AG09309 (cell line): ENCODE measurements at places on chromosomes 4 and X.

- no peak for DNase-seq
Observed at GRCh38 chrX:121851033-121851432, 803.6 kb downstream of the GLUD2 start.

- peak; percentile 46 for DNase-seq
Observed at GRCh38 chr4:187908079-187908561, 87.5 kb upstream of the ZFP42 start.

- DNase-seq = peak; percentile 14
Observed at GRCh38 chr4:127997534-127998388, 32.6 kb downstream of the ABHD18 start.

DNA sequence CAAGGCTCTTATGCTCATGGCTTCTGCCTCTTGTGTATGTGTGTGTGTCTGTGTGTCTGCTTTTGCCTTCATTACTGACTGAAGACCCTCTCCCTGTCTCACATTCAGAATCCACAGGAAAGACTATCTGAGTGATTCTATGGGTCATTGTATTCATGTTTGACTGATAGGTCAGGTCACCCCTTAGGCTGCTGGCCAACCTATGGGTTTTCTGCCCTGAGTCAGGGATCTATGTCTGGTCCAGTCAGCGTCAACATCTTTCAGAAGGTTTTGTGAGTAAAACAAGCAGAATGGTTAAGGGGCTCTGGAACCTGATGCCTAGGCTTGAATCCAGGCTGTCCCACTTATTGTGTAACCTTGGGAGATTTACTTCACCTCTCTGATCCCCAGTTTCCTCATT lies 30.5 kb downstream of the NHSL2 start:
- no peak for DNase-seq

GRCh38 chrX:127490000-127490399 lies 562.2 kb downstream of the ACTRT1 start:
- no peak for DNase-seq

- DNase-seq = no peak
Observed at GRCh38 chr4:73770917-73771316, 30.5 kb downstream of the CXCL8 start.

- DNase-seq = no peak
Observed at GRCh38 chrX:24702362-24703184, 8.9 kb downstream of the POLA1 start.

GRCh38 chrX:15413101-15413500 lies 28.9 kb upstream of the VEGFD start:
- no peak for DNase-seq

GRCh38 chr4:184675018-184675417 lies 25.5 kb downstream of the PRIMPOL start:
- no peak for DNase-seq

DNA sequence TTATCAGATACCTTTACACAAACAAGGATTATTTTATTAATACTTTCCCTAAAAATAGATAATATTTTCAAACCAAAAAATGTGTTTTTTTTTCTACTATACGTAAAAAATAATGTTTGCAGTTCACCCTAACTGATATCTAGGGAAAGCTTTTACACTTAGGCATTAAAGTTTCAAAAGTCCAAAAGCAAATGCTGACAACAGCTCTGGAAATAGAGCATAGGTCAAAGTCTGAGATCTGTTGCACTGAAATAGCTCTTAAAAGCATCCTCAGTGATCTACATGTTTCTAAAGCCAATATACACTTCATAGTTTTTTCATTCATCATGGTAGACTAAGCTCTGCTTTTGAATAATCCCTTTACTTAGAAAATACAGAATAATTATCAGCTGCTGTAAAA lies 222.8 kb downstream of the TRAM1L1 start:
- no peak for DNase-seq
